ENCODE measurements at places on chromosomes 3 and 15.

DNA sequence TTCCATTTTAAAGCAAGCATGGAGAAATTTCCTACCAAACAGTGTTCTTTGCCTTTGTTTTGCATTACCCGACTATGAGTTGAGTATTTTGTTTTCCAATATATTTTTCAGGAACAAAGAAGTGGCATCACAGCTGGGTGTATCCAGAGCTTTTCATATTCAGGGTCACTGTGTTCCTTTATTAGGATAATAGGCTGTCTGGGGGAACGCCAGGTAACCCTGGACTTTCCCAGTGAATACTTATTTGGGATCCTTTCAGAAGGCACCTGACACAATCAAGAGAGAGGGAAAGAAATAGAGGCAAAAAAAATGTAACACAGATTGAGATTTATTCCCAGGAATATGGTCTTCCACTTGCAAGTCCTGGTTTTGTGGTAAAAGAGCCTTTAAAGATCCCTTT is 44.4 kb downstream of the PAQR5 start:
- no peak for DNase-seq

DNA sequence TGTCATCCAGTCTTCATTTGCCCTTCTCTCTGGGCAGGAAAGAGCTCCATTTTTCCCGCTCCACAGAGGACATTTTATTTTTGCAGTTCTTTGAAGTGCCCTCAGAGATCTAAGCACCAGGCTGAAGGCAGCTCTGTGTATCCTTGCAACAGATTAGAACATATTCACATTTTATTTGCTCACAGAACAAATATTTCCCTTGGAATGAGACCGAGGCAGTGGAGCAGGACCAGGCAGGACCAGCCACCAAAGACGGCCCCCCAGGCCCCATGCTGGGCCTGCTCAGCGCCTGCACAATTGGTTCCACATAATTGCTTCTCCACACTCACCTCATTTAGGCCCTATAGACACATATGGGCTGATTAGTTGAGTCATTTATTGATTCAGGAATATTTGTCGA is 15.7 kb upstream of the ETV5 start:
- peak; percentile 1 for DNase-seq

DNA sequence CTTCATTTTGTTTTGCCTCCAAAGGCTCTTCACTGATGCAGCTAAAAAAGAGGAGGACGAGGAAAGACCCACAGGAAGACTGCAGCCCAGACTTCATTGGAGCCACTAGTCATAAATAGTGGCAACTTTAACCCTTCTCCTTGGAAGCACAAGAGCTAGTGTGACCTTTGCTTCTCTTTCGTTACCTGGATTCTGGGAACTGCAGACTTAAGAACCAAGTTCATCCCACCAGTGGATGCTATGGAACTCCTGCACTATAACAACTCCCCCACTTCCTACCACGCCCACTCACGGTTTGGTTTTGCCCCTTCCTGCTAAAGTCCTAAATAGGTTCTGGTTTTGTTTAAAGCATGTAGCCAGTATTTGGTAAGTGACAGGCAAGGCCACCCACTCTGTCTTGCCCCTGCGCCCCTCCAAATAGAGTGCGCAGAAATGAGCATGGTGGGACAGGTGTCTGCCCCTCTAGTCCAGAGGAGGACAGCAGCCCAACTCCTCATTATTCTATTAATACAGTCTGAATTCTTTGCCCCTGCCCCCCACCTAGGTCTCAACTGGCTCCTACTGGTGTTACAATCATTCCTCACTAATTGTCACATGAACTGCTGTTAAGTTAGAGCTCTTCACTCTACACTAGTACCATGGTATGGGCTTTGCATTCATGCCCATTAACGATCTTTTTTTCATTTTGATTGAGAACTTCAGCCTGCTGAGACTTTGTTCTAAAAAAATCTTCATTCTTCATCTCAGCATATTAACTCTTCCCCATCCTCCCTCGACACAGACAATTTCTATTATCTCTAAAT is 504.6 kb downstream of the FOXP1 start:
- no peak for DNase-seq

GRCh38 chr3:177606891-177607290 is 409.6 kb upstream of the TBL1XR1 start:
- no peak for DNase-seq

GRCh38 chr15:20643024-20643770 is 101.6 kb upstream of the GOLGA6L6 start:
- no peak for DNase-seq

DNA sequence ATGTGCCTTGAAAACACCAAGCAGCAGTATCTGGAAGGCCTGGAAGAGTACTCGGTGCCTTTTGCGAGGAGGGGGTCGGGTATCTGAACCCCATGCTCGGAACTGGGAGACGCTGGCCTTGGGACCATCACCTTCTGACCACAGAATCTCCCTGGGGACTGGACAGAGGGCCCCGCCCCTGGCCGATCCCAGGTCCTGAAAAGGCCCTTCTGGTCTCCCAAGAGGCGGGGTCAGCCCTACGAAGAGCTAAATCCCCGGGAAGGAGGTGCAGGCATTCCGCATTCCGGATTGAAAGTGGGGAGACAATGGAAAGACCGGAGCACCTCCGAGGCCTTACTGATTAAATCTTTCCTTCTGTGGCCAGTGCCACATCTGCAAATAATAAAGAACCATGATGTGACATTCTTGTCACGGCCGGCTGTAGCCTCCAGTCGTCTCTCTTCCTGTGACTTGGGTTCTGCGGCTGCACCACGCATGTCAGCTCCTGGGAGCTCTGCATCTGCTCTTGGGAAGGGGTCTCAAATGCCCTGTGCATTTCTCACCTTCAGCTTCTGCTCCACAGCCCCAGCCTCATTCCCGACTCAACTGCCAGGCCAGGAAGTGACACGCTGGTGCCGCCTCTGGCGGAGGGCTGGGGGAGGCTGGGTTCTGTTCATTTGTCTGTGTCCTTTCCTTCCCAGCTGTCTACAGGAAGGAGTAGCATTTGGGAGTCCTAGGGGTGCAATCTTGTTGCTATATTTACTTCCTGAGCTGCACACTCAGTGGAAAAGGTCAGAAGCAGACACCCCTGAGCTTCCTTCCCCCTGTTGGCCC is 173.5 kb downstream of the KLF13 start:
- DNase-seq: no peak

- peak; percentile 76 for DNase-seq
These were observed 90.2 kb downstream of the ARNT2 start for GRCh38 chr15:80494351-80494751.

- DNase-seq: no peak
These were observed 33.1 kb downstream of the CP start for GRCh38 chr3:149188494-149188893.

DNA sequence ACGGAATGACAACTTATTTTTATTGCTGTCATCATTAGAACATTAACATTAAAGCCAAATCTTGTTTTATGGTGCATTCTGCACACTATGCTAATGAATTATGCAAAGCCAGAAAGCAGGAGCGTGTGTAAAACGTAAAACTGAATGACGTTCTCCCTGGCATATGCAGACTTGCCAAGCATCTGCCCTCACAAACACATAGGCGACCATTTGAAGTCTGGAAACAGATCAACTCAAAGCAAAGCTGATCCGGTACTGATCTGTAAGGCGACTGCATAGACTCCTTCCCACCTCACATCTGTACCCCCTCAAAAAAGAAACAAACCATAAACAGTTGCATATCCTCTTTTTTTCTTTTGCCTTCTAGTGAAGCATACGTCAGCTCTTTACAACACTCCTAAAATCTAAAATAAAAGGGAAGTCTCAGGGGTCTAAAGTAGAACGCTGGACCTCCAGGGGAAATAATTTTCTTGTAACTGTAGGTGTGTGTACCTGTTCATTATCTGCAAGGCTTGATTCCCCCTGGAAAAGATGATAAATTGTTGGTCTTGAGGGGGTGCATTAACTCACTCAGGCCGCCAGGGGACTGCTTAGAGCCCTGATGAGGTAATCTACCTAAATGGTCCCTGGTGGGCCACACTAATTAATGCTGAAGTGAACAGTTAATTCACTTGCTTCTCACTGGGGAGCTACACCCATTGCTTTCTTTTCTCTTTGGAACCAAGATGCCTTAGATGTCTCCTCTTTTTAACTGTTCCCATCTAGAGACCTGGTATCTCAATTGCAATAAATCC is 231.4 kb downstream of the CDIN1 start:
- no peak for DNase-seq

DNA sequence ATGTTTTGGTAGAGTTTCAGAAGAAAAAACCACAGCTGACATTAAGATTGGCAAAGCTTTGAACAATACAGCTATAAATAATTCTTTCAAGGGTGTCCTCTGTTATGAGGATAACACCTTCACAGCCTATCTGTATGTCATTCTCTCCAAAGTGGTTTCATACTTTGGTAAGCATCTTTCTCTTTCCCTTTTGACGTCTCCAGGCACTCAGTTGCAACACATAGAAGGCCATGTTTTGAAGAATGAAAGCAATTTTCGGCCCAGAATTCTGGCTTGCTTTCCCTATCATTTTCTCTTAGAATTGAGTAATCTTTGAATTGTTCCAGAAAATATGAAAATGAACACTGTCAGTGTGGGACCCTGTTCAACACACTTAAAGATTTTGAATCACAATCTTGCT is 200.0 kb upstream of the CBLB start:
- no peak for DNase-seq

DNA sequence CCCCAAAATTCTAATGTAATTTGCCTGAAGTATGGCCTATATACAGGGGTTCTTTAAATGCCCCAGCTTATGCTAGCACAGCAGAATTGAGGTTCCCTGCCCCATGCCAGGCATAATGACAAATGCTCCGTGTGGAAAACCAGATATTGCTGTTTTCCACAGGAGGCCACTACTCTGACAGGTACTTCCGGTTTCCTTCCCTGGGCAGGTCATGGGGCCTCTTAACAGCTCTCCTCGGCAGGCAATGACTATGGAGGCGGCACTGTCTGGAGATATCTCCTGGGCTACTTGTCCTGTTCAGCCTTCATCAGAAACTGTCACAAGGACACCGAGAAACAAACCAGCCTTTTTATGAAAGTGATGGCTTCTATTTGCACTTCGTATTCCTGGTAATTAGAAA is 54.8 kb downstream of the SLC7A14 start:
- DNase-seq: no peak

DNA sequence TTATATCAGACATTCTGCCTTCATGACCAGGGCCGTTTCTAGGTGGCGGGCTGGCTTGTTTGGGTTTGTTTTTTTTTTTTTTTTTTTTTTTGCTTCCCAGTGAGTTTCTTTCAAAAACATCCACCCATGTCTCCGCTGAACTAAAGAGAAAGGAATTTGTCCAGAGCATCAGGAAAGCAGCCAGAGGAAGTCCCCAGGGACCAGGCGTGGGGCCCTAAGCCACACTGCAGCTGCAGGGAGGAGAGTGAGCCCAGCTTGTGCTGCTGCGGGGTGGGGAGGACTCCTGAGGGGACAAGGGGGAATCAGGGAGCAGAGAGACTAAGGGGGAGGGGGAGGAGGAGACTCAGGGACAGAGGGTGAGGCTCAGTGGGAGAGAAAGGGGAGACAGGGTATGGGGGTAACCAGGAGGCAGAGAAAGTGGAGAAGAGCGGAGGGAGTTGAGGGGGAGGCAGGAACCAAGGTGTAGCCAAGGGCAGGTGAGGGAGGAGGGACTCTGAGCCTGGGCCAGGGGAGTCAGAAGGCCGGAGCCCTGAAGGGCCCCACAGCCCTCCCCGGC is 49.5 kb downstream of the CYP11A1 start:
- DNase-seq: peak; percentile 95

- no peak for DNase-seq
These were observed 92.0 kb downstream of the PDE8A start for GRCh38 chr15:85073556-85074194.

- DNase-seq: no peak
These were observed 420.1 kb downstream of the EDEM1 start for GRCh38 chr3:5607581-5607980.

- no peak for DNase-seq
These were observed 13.8 kb upstream of the IL16 start for GRCh38 chr15:81182756-81183438.

- no peak for DNase-seq
These were observed 303.2 kb downstream of the TIGIT start for GRCh38 chr3:114597012-114597411.

GRCh38 chr3:124118397-124118796 is 126.5 kb upstream of the ROPN1 start:
- no peak for DNase-seq

- DNase-seq: no peak
These were observed 64.4 kb downstream of the P2RY1 start for GRCh38 chr3:152899306-152899705.

GRCh38 chr3:136070953-136071949 is 105.7 kb downstream of the PPP2R3A start:
- peak; percentile 38 for DNase-seq

DNA sequence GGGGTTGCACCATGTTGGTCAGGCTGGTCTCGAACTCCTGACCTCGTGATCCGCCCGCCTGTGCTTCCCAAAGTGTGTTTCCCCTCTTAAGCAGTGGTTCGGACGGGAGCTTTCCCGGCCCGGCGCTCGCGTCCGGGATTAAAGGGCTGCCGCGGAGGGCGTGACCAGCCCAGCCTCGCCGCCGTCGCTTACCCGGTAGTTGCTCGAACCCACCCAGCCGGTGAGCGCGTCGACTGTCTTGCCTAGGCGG is 513 bp downstream of the CLASP2 start:
- peak; percentile 68 for DNase-seq

- DNase-seq: no peak
These were observed 22.4 kb upstream of the SMAD6 start for GRCh38 chr15:66679657-66680108.

DNA sequence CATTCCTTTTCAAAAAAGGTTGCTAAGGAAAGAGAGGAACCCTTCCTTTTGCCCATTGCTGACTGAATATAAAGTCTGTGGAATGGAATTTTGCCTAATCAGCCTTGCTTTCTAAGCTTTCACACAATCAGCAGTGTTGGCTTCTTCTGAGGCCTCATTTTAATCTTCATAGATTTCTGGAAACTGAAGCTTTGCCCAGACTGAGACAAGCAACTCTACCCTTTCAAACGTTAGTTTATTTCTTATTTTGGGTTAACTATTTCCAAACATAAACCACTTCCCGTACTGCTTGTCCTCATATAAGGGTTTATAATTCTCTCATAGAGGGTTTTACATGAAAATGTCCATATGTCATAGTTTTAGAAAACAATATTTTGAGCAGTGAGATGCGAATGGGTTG is 82.9 kb downstream of the NR1D2 start:
- no peak for DNase-seq

DNA sequence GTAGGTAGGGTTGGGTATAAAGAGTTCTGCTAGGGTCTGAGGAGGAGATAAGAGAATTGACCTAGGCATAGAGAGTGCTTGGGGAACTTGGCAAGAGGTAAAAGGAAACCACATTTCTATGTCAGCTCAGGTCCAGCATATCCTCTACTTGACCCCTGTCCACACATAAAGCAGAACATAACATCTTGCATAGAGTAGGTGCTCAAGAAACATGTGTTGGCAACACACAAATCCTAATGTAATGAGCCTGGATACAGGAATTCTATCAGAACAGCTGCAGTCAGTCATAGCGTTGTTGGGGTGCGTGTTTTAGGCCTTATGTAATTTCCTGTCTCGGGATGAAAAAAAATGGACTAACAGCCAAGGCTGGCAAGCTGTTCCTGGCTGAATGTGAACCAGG is 35.0 kb upstream of the PLCL2 start:
- peak; percentile 54 for DNase-seq

GRCh38 chr3:39919281-39919680 is 109.9 kb downstream of the MYRIP start:
- DNase-seq: no peak

Measured in astrocyte of the spinal cord (primary cell).